Activated CD4-positive, alpha-beta memory T cell treated with anti-CD3 and anti-CD28 coated beads for 36 hours (primary cell): ENCODE measurements at places on chromosomes 3 and 15. TPM values are rescaled to one million over a fixed set of nuclear protein-coding genes. Genes with fewer than 3 reads are reported as not detected.
A peak's percentile ranks its signal among the peaks of the same experiment; 100 is the strongest.

The PLCB2 gene
- total RNA-seq: 70.7 TPM

- peak overlapping the region; percentile 95 for H3K27ac ChIP-seq
- no peak overlapping the region for H3K4me3 ChIP-seq
- no peak for DNase-seq
- peaks cover 82% of the 10 kb centered on the region for H3K36me3 ChIP-seq
- peaks cover 73% of the 10 kb centered on the region for H3K4me1 ChIP-seq
Observed at GRCh38 chr3:50575372-50575771, 6.0 kb downstream of the HEMK1 start.

GRCh38 chr15:61299075-61299763 is 70.1 kb upstream of the RORA start:
- no peak overlapping the region for H3K27ac ChIP-seq
- H3K4me3 ChIP-seq: no peak overlapping the region
- DNase-seq: no peak
- no peaks in the 10 kb centered on the region for H3K36me3 ChIP-seq
- peaks cover 1% of the 10 kb centered on the region for H3K27me3 ChIP-seq

- peaks cover 29% of the 10 kb centered on the region for H3K27me3 ChIP-seq
- no peaks in the 10 kb centered on the region for H3K36me3 ChIP-seq
- no peak overlapping the region for H3K27ac ChIP-seq
Observed at GRCh38 chr15:94606286-94606685, 374.9 kb downstream of the MCTP2 start.

DNA sequence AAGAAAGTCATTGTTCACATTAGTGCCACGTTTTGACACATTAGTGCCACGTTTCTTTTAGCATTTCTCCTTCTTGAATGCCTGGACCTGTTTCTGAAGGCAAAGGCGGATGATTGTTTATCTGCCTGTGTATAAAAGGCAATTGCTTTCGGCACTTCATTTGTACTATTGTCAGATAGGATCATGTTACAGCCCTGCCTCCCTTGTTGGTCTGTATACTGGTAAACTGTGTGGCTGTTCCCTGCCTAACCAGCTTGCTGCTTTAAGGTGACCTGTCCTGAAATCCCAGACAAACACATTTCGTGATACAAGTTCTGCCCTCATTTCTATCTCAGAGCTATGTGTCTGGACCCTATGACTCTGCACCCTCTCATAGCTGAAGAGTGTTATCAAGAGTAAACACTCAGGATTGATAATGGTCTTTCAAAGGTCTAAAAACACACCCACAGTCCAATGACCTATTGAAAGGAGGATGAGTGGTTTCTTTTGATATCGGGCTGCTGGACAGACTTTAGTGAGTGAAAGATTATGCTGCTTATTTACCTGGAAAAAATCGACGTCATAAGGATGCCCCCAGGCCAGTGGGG is 276.3 kb upstream of the MCTP2 start:
- no peak for DNase-seq
- no peak overlapping the region for H3K27ac ChIP-seq
- H3K4me3 ChIP-seq: no peak overlapping the region
